ENCODE measurements at places on chromosomes 3 and 15.

GRCh38 chr3:195613468-195614069 is 29.8 kb upstream of the APOD start:
- DNase-seq = no peak

DNA sequence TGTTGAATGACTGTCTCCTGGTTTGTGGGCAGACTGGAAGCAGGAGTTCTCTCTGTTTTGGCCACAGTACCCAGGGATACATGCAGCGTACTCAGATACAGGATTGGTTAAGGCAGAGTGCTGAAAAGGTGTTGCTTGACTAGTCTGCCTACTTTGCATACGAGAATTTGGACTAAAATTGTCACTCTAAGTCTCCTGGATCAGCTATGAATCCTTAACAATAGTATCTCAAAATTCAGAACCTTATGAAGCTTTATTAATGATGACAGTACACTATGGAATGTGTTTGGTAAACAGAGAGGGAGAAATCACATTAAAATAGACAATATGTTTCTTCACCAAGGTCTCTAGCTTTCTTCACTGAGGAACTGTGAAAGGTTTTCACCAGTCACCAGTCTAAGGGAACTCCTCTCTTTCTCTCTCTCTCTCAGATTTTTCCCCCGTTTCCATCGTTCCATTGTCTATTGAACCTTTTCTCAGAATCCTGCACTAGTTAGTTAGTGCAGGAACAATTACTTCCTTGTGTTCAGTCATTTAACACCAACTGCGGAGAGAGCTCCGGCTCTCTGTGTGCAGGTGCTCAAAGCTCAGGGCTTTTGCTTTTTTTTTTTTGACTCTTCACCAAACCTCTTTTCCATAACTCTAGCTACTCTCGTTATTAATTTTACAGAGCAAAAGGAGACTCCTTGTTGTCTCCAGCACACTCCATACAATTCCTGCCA is 85.9 kb upstream of the FNDC3B start:
- DNase-seq = no peak

GRCh38 chr15:70299931-70300869 is 202.5 kb upstream of the TLE3 start:
- DNase-seq = no peak

- no peak for DNase-seq
Measured at GRCh38 chr3:192010490-192010889, 549.5 kb downstream of the PYDC2 start.

- DNase-seq = peak; percentile 6
Measured at GRCh38 chr3:9147215-9147895, 102.1 kb downstream of the SRGAP3 start.

DNA sequence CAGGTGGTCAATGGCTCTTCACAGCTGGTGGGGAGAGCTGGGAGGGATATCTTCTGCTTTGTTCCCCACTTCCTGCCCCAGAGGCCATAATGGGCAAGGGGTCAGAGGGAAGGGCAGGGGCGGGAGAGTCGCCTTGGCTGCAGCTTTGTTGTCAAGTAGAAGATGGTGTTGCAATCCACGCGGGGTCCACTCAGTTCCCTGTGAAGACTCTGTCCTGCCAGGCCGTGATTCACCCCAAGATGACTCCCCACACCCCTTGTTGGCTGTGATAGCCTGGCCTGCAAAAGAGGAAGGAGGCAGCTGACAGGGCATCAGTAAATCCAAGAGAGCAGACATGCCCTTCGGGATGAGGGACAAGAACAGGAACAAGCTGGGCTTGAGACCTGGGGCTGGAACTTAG is 6.9 kb downstream of the GALNT15 start:
- no peak for DNase-seq

- no peak for DNase-seq
Measured at GRCh38 chr15:70433586-70434324, 329.6 kb downstream of the UACA start.

Measured in astrocyte of the spinal cord (primary cell).